ENCODE measurements at places on chromosomes 1 and 21.

DNA sequence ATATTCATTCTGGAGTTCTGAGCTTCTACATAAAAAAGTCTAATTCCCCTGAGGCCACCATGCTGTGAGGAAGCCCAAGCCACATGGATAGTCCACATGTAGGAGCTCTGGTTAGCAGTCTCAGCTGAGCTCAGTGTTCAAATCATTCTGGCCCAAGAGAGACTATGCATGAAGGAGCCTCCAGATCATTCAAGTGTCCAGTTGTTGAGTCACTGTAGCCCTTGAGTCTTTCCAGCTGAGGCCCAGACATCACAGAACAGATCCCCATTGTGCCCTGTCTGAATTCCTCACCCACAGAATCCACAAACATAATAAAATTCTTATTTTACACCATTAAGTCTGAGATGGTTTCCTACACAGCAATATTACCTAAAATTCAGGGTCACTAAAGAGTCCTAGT is 107.0 kb upstream of the NGF start:
- DNase-seq = no peak

DNA sequence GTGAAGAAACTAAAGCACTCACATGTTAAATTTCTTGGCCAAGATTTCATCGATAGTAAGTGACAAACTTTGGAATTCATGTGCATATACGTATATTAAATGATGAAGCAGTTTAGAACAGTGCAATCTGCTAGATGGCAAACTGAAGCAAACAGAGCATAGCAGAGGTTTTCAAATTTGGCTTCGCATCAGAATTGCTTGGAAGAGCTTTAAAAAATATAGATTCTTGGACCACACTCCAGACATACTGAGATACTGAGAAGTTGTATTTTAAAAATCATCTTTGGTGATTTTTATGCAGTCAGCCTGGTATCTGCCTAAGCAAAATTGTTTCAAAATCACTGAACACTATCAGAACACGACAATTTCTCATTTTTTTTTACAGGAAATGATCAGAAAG is 709.2 kb downstream of the PLA2G4A start:
- DNase-seq = no peak

DNA sequence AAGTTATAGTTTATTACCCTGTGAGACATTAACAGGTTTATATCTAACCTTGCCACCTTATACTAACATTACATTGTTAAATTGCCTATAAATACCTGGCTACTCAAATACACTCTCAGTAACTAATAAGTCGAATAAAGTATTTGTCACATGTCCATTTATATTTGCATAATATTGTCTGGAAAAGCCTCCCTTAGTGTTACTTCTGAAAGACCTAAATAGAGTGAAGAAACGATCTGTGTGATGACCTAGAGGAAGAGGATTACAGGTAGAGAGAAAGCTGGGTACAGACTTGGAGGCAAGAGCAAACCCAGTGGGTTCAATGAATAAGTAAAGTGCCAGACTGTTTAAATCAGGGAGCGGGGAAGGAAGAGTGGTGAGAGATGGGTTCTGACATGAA is 2.7 kb upstream of the CACYBP start:
- DNase-seq = no peak

DNA sequence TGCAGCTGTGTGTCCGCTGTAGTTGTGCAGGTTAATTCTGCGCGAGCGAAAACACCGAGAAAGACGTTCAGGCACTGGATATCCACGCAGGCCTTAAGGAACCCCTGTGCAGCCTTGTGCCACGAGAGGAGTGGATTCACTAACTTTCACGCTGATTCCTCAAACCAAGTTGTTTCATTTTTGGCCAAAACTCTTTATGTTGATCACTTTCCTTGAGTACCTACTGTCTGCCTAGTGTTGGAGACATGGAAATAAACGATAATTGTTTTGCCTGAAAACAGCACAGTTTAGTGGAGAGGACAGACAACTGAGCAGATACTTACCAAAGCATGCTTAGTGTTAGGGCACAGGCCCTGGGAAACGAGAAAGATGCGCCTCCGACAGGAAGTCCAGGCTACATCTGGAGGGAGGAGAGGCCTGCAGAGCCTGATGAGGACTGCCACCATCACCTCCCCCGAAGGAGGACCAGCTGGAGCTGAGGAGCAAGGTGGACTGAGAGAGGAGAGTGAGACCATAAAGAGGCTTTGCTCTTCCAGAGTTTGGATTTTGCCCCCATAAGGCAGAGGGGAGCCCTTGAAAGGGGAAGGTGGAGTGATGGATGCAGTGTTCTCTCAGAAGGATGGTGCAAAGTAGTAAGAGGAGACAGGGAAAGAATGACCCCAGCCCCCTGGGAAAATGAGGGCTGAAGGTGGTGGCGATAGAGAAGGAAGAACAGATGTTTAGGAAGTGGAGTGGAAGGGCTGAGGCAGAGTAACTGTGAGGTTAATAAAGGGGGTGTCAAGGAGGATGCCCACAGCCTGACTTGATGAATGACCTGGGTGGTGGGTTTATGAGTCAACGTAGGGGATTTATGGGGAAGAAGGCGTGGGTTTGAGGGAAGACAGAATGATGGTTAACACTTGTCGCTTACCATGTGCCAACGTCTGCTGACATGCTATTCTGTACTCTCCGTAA is 956 bp upstream of the SCAF4 start:
- DNase-seq = no peak

DNA sequence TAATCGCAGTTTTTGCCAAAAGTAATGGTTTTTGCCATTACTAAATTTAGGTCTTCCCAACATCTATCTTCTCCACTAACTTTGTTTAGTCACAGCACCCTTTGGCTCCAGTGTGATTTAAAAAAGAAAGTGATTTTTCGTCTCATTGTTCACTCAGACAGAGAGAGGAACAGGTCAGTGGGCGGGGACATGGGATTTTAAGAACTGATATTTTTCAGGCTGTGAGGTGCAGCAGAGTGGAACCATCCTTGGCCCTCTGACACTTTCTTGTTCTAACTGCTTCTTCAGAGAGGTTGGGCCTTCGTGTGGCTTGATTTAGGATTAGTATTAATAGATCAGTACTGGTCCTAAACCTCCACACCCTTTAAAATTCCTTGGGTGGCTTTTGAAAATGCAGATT is 38.8 kb downstream of the CASQ2 start:
- DNase-seq = no peak

DNA sequence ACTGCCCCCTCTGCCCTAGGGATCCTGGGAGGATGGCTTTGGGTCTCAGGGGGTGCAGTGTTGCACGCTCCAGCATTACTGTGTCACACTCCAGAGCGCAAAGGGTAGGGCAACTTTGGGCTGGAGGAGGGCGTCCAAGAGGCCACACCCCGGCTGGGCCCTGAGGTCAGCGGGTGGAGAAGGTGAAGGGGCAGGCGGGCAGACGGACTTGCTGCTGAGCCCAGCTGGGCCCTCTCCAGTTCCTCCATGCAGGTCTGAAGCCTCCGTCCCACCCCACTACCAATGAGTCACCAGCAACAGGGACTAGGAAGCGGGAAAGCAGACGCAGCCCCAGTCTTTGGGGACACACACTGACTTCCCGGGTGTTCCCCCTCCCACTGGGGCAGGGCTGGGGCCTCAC is 116.0 kb downstream of the CASZ1 start:
- DNase-seq = no peak

GRCh38 chr1:101135526-101135925 is 101.3 kb upstream of the S1PR1 start:
- DNase-seq = no peak

GRCh38 chr1:234863551-234863971 is 253.6 kb upstream of the IRF2BP2 start:
- DNase-seq = no peak

DNA sequence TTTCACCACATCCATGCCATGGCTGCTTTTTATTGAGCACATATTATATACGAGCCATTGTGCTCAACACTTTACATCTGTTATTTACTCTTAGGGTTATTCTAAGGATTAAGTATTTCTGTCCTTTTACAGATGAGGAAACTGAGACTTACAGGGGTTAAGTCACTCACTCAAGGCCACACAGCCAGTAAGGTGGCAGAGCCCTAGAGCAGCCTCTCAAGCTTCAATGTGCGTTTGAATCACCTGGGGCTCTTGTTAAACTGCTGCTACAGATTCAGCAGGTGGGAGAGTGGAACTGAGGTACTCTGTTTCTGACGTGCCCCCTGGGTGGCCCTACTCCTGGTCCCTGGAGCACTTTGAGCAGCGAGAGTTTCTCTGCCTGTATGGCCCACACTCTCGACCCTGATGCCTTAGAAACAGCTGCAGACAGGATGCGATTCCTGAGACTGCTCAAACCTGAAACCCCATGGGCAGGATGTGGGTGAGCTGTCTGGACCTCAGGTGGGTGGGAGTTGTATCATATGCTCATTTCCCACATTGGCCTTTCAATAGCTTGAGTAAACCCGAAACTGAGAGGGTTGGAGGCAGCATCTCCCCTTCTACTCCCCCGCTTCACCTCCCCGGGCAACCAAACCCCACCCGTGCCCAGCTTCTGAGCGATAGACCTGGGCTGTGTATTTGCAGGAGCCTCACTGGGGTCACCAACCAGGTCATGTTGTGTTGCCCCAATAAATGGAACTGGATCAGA is 59.3 kb downstream of the MAN1C1 start:
- DNase-seq = no peak

DNA sequence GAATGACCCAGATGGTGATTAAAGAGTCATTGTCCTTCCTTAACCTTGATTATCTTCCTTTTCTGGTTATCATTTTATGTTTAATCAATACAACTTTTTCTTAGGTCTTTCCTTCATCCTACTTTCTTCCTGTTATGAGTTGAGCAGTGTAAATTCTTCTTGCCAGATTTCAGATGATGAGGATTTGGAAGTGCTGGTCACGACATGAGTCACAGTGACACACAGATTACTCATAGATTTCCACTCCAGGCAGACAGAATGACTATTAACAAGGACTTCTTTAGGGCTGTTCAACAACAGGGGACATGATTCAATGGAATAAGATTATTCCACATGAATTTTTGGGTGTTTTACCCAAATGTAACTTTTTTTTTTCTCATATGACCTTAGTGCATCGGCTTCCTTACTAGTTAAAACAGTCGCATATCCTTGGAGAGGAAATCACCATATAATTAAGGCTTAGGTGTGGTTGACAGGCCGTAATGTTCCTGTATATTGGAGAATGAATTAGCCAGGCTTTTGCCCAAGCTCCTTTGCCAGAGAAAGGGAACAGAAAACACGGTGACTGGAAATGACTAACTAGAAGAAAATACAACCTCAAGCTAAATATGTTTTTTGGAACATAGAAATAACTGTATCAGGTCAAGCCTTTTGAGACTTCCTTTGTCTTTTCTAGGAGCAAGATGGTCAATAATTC is 44.2 kb downstream of the PRRX1 start:
- DNase-seq = no peak

DNA sequence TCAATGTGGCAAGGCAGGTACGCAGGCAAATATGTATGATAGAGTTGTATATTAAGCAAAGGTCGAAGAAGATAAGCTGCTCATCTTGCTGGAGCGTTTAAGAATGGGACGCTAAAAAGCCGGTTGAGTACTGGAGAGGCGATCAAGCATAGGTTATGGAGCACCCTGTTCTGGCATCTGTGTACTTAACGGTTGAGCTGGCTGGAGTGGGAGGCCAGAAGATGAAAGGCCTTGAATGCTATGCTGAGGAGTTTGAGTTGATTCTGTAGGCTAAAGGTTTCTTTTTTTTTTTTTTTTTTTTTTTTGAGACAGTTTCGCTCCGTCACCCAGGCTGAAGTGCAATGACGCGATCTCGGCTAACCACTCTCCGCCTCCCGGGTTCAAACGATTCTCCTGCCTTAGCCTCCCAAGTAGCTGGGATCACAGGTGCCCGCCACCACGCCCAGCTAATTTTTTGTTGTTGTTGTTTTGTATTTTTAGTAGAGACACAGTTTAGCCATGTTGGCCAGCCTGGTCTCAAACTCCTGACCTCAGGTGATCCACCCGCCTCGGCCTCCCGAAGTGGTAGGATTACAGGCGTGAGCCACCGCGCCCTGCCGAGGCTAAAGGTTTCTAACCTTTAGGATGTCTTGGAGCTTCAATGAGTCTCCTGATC is 850 bp upstream of the KHDC4 start:
- DNase-seq = peak; percentile 44

DNA sequence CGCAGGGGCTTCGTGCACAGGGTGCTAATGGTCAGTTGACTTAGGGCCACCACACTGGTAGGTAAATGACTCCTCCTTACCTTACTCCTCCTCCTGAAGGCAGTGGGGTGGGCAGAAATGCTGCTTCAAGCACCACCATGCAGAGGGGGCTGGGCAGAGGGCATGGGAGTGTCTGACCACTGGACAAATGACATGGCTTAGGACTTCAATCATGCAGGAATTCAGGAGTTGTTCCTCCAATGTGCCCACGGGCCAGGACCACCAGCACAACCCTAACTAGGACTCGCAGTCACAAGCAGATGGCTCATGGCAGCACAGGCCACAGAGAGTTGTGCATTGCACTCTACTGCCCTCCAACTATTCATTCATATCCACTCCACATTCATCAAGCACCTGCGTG is 65.7 kb downstream of the KCND3 start:
- no peak for DNase-seq

- peak; percentile 85 for DNase-seq
Measured at GRCh38 chr1:43348809-43349593, 9.8 kb upstream of the CDC20 start.

DNA sequence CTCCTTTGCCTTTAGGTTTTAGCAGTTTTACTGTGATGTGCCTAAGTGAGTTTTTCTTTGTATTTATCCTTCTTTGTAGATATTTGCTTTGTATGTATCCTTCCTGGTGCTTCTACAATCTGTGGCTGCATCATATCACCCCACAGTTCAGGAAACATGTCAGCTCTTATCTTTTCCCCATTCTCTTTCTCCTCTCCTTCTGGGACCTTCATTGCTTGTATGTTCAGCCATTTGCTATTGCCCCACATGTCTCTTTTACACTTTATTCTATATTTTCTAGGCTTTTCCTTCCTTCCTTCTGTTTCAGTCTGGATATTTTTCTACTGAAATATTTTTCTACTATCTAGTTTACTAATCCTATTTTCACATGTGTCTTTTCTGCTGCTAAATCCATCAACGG is 14.9 kb downstream of the KNCN start:
- DNase-seq = no peak
